ENCODE measurements at places on chromosomes 12 and 14.
A peak's percentile ranks its signal among the peaks of the same experiment; 100 is the strongest.

DNA sequence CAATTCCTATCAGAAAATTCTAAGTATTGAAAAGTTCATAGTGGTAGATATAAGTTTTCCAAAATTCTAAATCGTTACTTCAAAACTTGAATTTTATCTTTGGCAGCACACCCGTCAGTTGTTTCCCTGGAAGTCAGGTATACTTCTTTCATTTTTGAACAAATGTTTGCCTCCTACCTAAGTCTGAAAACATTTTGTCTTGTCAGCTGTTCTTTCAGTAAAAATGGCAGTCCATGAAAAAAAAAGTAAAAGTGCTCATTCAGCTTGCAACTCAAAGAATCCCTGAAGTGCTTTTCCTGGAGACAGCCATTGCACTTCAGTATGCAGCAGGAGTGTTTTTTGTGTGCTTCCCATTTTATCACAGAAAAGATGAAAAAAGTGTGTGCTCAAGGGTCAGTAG lies 130.1 kb upstream of the NEDD1 start:
- no peak for DNase-seq

DNA sequence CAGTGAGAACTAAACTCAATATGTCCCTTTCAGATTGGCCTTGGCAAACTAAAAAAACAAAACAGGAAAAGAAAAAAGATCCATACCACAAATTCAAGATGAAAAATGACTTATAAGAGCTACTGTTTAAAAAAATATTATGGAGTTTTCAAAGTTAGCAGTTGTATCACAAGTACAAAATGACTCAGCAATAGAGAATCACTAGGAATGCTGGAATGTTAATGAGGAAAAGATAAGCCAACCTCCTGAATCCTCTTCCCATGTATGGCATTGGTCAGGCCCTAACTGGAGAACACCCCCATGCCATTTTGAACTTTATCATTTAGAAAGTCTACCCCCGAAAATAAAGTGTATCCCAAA lies 62.2 kb downstream of the PPP1R36 start:
- DNase-seq = no peak

DNA sequence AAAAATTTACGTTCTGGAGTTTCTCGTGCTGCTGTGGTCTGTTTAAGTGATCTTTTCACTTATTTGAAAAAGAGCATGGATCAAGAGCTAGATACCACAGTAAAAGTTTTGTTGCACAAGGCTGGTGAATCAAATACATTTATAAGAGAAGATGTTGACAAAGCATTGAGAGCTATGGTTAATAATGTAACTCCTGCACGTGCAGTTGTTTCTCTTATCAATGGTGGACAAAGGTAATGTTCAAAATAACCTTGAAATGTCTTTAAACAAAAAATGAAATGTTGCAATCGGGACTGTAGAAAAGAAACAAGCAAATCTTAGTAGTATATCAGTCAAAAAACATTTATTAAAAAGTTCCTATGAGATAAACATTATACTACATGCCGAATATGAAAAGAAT lies 39.3 kb upstream of the PRPF39 start:
- no peak for DNase-seq

- DNase-seq = no peak
Observed at GRCh38 chr12:79378496-79378895, 312.3 kb downstream of the PAWR start.

- DNase-seq = peak; percentile 48
Observed at GRCh38 chr14:56339855-56340701, 221.9 kb downstream of the PELI2 start.

DNA sequence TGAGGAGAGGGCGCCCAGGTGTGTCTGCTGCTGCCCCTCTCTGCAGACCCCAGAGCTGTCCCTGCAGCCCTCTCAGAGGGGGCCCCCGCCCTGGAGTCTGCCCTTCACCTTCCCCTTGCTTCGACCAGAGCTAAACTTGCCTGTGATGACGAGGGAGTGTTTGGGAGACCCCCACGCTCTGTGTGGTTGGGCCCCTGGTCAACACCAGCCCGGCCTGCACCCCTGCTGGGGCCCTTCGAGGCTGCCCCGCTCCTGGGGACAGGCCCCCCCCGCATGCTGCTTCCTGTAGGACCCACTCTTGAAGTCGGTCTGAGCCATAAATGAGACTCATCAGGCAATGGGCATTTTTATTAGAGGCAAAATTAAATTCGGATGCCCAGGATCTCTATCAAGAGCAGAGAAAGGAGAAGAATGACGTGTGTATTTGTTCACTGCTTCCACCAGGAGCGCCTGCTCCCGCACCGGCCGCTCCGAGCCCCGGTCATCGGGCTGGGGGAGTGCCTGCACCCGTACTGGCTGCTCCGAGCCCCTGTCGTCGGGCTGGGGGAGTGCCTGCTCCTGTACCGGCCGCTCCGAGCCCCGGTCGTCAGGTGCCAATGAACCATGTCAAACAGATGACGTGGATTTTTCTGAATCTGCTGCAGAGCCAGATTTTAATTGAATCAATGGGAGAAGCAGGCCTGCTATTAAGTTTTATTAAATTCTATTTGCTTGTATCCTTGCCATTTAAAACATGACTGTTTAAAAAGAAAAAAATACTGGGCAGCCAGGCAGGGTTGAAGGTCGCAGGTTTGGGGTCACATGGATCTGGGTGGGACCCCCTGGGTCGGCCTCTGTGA lies 47.7 kb downstream of the NOC4L start:
- no peak for DNase-seq

DNA sequence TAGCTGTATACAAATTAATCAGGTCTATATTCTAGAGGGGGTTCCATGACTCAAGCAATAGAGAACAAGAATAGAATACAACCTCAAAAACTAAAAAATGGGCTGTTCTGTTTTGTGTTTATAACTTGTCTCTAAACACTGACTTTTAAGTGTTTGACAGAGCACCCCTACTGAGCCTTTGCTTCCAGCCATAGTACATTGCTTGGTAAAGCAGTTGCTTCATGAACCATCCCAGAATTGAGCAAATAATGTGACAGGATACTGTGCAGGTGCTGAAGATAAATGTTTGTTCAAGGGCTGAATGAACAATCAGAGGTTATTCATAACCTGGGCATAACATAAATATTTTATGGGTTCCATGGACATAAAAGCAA lies 11.5 kb downstream of the SPTSSA start:
- no peak for DNase-seq

DNA sequence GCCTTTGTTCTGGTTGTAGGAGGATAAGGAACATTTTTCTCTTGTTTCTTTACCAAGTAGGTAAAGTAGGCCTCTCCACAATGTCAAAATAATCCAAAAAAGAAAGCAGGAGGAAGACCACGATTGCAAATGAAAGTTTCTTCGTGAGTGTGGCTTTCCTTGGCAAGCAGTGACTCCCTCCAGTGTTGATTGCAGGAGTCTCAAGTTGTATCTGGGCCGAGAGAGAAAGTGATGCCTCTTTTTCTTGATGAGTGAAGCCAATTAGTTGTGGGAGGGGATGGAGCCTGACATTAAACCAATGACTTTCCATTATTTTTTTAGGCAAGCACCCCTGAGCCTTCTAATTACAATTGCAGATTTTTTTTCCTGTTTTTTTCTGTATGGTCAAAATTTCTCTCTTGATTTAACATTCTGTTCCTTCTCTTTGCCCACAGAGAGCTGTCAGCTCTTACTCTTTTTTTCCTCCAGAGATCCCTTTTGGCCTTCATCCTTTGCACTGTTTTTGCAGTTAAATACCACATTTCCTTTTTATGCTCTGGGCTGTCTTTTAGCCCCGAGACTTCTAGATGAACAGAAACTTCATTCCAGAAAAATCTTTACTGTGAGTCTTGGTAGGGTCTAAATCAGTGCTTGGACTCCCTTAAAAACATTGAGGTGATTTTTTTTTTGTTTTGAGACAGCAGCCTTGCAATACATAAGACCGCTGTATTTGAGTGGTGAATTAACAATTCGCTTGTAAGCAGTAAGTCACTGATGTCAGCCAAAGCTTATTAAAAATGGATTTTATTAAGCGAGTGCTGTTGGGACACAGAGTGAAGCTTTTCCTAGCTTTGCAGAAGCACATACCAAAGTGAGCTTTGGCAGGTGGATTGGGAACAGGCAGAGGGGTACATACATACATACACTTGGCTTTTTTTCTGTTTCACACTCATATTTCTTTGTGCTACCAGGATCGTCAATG lies 15.8 kb downstream of the FBXW8 start:
- no peak for DNase-seq

GRCh38 chr12:125454786-125455480 lies 389.7 kb downstream of the AACS start:
- no peak for DNase-seq

DNA sequence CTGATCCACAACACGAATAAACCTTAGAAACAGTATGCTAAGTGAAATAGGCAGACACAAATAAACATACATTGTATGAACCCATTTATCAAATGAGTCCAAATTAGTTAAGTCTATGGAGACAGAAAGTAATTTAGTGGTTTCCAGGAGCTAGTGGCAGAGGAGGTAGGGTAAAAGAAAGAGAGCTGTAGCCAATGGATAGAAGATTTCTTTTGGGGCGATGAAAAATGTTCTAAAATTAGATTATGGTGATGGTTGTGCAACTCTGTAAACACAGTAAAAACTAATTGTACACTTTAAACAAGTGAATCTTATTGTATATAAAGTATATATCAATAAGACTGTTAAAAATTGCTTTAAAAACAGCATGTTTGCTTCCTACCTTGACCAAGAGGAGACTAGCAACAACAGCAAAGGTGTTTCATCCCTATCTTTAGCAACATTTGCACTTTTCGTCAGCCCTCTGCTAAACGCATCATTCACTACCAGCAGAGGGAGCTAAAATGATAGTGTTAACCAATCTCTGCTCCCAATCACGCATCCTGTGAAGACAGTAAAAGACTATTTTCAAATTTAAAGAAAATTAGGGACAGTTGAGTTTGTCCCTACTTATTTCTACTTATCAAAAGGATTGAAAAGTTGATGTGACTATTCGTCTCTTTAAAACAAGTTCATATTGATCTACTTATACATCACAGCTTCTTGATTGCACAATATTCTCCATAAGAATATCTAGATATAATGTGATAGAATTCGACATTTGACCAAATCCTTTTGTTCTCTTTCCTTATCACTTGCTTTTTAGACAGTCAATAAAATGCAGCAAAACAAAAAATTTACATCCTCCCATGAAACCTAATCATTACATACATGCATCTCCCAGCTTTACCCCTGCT lies 24.0 kb upstream of the LGR5 start:
- no peak for DNase-seq

GRCh38 chr14:72404998-72405397 lies 472.8 kb downstream of the RGS6 start:
- no peak for DNase-seq

DNA sequence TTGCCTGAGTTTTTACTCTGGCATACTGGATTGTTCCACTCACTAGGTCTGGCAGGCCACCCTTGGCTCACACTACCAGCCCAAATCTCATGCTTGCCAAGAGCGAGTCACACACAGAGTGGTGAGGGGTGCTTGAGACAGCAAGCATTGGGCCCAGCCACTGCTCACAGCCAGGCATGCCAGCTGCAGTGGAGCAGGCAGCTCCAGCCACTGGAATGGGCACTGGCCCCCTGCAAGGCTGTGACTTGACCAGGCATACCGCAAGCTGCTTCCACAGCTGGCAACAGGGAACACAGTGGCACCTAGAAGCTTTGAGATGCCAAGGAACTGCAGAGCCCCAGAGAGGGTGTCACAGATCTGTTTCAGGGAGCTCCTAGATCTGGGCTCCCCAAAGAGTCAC lies 488.5 kb downstream of the LRFN5 start:
- DNase-seq = no peak

- no peak for DNase-seq
Observed at GRCh38 chr12:42484996-42485395, 104.5 kb downstream of the PRICKLE1 start.

- no peak for DNase-seq
Observed at GRCh38 chr12:104526320-104526719, 69.6 kb downstream of the CHST11 start.

- DNase-seq = no peak
Observed at GRCh38 chr14:38047195-38047902, 160.4 kb upstream of the SSTR1 start.

GRCh38 chr12:109991586-109991985 lies 4.6 kb downstream of the GIT2 start:
- no peak for DNase-seq

- DNase-seq = peak; percentile 73
Observed at GRCh38 chr14:69574263-69574953, at the start of gene CCDC177. CCDC177 (minus strand) TSS chr14:69574871; CDS start chr14:69573622, 1,249 bp downstream.

DNA sequence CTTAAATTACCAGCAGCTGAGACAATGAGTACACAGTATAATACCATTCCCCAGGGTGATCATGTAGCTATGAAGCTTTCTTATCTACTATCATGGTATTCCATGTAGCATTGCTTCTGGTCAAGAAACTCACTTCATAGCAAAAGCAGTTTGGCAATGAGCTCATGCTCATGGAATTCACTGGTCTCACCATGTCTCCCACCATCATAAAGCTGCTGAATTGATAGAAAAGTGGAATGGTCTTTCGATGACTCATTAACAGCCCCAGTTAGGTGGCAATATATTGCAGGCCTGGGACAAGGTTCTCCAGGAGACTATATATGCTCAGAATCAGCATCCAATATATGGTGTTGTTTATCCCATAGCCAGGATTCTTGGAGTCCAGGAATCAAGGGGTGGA lies 553.7 kb downstream of the FOXG1 start:
- DNase-seq = no peak

DNA sequence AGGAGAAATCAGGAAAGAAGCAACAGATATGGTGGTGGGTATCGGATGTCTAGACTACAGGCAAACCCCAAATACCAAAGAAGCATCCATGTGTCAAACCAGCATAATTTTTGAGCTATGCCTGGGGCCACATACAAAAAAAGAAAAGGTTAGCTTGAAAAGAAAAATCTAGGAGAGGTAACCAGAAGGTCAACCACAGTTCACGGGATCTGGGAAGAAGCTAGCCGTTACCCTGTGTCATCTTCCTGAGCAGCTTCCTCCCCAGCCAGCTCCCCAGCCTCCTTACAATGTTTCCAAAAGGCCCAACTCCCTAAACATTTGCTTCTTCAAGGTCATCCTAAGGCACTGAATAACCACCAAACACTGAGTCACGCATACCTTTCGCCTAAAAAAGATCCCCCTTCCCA lies 3.1 kb downstream of the SINHCAF start:
- no peak for DNase-seq

GRCh38 chr12:99092100-99092851 lies 447.2 kb downstream of the APAF1 start:
- DNase-seq = no peak

DNA sequence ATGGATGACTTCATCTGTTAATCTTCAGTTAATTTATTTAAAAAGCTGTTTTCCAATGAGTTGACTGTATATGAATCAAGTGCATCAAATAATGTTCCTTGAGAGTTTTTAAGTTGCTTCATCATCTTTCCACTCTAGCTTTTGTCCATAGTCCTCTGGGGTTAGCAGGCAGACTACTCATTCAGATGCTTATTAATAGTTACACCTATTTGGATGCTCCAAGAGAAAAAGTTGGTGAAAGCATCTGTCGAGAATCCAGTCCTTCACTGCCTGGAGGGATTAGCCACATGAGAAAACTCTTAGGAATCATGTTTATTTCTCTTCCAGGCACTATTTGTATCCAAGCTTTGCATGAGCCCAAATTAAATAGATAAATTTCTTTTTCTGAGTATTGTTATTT lies 70.2 kb downstream of the DACT1 start:
- DNase-seq = no peak

- DNase-seq = no peak
Observed at GRCh38 chr12:49121047-49121696, 10.0 kb downstream of the TUBA1B start.

- DNase-seq = no peak
Observed at GRCh38 chr14:99513183-99513694, 32.0 kb downstream of the CCNK start.

- no peak for DNase-seq
Observed at GRCh38 chr12:44873898-44874297, 2.2 kb downstream of the NELL2 start.
